ENCODE measurements at places on chromosomes 4 and X.

DNA sequence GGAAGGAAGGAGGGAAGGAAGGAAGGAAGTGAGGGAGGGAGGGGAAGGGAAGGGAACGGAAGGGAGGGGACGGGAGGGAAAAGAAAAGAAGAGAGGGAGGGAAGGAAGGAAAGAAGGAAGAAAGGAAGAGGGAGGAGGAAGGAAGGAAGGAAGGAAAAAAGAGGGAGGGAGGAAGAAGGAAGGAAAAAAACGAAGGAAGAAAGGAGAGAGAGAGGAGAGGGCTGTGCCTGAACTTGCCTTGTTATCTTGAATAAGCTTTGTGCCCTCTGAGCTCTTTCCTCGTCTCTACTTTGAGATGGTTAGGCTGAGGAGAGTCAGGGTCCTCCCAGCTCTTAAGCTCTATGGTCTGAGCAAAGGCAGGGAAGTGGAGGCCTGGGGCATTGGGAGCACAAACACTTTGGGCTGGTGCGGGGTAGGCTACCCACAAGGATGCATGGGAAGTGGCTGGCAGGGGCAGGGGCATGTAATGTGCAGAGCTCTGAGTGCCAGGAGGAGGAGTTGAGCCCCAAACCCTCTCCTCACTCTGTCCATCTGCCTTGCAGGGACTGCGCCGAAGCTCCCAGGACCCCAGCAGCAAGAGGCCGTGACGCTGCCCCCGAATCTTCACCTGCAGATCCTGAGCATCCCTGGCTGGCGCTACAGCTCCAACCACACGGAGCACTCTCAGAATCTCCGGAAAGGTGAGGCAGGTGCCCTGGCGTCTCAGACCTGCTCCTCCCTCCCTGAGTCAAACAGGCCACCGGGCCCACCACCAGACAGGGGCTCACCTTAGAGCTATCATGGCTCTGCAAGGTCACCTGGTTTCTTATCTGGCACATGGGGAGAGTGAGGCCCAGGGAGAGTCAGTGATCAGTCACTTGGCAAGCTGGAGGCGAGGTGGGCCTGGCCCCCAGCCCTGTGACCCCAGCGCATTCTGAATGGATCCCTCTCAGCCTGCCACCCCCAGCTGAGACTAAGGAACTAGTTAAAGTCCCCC, 26.5 kb upstream of the MRFAP1 start:
- no peak for DNase-seq

GRCh38 chr4:1940566-1940965, 68.2 kb downstream of the NELFA start:
- DNase-seq, result no peak

DNA sequence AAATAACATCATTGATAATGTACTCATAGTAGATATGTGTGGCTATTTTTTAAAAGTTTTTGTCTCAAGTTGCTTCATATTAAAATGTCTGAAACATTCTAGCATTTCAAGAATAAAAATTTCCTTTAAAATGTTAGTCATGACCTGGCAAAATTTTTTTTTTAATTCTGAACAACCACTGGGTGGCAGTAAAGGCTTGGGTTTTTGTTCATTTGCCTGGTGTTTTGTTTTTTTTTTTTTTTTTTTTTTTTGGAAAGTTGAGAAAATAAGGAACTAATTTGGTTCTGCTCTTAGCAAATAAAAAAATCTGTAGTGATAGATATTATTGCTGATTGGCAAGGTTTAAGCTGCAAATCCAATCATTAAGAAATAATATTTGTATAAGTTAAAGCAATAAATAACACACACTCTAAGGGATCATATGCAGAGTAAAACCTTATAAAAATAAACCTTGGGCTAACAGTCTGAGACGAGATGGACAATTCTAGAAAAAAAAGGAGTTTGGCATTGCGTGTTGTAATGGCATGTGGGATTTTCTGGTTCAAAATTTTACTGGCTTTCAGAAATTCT, 81.4 kb downstream of the CEP44 start:
- DNase-seq, result peak; percentile 44

DNA sequence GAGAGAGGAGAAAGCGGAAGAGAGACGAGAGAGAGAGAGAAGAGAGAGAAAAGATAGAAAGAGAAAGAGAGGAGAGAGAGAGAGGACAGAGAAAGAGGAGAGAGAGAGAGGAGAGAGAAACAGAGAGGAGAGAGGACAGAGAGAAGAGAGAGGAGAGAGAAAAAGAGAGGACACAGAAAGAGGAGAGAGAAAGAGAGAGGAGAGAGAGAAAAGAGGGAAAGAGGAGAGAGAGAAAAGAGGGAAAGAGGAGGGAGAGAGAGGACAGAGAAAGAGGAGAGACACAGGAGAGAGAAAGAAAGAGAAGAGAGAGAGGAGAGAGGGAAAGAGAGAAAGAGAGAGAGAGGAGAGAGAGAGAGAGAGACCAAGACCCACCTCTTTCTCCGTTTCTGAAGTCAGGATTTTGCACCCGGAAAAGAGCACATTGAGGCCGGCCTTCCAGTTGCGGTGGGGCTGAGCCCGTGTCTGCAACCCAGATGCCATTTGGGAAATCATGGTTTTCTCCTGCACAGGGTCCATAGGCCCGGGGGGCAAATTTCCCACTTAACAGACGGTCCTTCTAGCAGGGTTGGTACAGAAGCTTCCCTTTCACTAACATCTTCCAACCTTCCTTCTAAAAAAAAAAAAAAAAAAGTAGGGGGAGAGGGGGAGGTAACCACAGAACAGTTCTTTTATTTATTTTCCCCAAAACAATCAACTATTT, 60.9 kb downstream of the CRLF2 start:
- no peak for DNase-seq

- DNase-seq, result no peak
Observed at GRCh38 chr4:94036964-94037363, 170.7 kb upstream of the SMARCAD1 start.

- no peak for DNase-seq
Observed at GRCh38 chr4:181345931-181346330, 897.3 kb upstream of the TENM3 start.

DNA sequence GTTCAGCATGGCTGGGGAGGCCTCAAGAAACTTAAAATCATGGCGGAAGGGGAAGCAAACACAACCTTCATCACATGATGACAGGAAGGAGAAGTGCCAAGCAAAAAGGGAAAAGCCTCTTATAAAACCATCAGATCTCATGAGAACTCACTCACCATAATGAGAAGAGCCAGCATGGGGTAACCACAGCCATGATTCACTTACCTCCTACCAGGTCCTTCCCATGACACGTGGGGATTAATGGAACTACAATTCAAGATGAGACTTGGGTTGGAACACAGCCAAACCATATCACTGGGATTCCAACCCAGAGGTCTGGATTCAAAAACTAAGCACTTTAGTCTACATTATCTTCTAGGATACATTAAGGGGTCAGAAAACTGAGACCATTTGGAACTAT, 609.6 kb upstream of the SPANXN1 start:
- DNase-seq, result no peak

DNA sequence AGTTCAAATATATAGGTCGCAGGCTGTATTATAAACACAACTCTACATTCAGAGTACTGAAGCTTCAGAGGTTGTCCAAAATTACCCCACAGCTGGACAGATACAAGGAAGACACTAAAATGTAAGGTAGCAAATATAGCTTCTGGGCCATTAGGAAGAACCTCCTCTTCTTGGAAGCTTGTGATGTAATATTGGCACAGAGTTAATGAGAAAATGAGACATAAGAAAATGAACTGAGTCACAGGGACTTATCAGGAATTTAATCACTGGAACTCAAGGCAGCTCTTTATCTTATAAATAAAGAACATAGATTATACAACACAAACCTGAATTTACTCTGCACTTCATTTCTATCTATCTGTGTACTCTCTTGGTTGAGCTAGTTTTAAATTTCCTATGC, 344.7 kb downstream of the PCDH10 start:
- no peak for DNase-seq

DNA sequence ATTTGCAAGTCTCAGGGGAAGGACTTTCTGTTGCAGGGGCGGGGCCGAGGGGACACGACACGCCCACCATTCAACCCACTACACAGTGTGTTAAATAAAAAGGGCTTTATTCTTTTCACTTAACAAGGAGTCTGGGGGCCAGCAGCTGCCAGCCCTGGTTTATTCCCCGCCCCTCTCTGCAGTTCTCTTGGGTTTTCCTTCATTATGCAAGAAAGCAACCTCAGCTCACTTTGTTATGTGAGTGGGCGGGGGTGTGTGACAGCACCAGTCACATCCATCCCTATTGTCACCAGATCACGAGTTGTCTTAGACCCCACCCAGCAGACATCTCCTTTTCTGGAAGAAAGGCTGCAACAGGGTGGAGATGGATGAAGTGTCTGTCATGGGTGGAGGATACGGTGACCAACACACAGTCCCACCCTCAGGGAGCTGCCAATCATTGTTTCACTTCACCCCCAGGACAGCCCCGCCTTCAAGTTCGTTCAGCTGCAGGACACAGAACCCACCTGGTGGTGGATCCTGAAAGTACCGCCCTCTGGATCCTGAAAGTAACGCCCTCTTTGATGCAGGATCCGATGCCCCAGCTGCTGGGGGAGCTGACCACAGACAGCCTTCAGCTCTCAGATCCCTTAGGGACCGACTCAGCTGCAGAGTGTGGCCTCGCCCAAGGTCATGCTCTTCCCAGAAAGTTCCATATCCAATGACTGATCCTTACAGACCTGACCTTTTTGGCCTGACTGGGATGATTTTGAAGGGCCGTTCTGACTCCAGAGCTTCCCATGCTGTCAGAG, 79.6 kb downstream of the SMIM20 start:
- DNase-seq, result peak; percentile 24

GRCh38 chrX:40394302-40394701, 186.5 kb upstream of the ATP6AP2 start:
- DNase-seq, result no peak

DNA sequence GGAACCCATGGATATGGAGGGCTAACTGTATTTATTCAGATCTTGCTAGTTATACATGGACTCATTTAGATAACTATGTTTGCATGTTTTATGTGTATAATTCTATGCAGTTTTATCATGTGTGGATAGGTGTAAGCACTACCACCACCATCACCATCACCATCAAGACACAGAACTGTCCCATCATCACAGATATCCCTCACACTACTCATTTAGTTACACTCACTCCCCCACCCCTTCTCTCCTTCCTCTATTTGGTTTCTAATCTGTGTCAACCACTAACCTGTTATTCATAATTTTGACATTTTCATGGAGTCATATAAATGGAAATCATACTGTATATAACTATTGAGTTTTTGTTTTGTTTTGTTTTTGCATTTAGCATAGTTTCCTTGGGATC, 43.7 kb downstream of the STAG2 start:
- DNase-seq, result no peak

- DNase-seq, result no peak
Observed at GRCh38 chr4:56209767-56210166, 177.5 kb downstream of the AASDH start.

DNA sequence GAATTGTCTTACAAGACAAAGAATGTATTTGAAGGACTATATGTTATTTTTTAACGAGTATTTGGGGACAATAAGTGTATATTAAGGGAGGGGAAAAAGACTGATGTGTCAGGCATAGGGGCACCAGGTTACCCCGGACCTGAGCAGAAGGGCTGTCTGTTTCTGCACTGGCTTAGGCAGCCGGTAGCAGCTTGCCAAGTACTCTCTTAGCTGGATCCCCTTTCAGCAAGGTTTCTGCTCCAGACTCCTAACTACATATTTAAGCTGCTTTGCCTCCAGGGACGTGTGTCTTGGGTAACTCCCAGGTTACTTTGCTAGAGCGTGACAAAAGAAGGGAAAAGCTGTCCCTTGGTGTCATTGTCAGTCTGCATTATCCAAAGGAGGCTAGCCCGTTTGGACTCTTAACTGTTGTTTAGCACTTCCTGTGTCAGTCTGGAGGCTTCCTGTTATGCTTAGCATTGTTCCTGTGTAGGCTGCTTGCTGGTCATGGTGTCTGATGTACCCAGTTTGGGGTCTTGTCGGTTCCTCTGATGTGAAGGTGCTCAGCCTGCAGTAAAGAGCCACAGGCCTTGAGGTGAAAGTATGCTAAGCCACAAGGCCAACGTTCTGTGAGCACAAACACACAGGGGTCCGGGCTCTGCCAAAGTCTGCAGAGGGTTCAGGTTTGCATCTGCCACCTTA, 11.6 kb downstream of the CXCR3 start:
- DNase-seq, result peak; percentile 24

GRCh38 chr4:156598138-156598681, 373.4 kb downstream of the PDGFC start:
- no peak for DNase-seq

DNA sequence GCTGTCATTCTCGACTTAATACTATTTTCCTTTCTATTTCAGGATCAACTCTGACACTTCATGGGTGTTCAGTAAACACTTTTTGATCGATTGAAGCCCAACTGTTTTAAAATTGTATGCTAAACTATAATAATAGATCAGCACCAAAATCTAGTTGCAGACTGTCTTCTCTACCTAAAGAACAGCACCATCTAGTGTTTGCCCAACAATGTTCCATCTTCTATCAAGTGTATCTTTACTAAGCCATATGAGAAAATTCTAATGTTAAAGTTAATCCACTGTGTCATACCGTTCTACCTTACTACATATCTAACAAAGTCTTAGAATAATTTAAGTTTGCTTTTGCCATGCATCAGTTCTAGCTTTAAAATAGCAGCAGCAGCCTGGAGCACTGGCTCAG, 113.0 kb upstream of the PRDX4 start:
- peak; percentile 33 for DNase-seq

DNA sequence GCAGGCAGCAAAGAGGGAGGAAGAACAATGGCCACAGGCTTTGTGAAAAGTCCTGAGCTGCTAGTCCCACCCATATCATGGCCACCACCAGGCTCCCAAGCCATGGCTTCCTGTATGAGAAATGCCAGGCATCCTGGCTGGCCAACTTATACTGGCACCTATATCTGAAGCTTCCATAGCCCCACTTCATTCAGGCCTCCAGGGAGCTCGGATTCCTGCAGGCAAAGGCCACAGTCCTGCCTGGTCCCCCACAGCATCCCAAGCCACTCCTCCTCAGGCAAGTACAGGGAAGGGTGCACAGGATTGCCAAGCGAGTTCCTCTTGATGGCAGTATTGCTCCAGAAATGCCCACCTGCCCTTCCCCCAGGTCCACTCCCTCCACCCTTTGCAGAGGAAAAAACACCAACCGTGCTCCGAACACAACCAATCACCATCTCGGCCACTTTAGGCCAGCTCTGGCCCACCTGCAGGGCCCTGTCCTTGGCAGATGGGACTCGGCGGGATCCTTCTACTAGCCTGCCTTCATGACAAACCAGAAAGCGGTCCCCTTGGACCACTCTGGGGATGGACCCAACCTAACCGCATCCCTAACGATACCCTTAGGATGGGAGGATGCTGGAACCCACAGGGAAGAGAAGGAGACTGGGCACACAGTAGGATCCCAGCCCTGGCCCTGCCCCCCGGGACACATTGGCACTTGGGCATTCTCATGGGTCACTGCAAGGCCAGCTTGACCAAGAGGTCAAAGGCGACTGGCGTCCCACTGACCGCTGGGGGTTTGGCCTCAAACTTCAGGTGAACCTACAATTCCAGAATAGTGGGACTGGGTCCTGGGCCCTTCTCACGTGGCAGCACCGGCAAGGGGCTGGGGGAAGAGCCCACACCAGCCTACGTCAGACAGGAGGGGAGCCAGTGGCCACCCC, 220.4 kb upstream of the AGTR2 start:
- no peak for DNase-seq

Data from activated CD4-positive, alpha-beta T cell treated with anti-CD3 and anti-CD28 coated beads, Interleukin-2, Interleukin-6, amounts not matched to agents 100 ng/mL and 50 ng/mL, durations not matched to agents 16 hours and 8 hours (primary cell).